ENCODE measurements at places on chromosomes 5 and 9.

GRCh38 chr9:113695440-113695851 is 180.7 kb upstream of the ZNF618 start:
- DNase-seq, result no peak

GRCh38 chr9:100269656-100270055 is 83.1 kb downstream of the TEX10 start:
- no peak for DNase-seq

GRCh38 chr5:175773534-175774070 is 97.8 kb upstream of the CPLX2 start:
- peak; percentile 40 for DNase-seq

DNA sequence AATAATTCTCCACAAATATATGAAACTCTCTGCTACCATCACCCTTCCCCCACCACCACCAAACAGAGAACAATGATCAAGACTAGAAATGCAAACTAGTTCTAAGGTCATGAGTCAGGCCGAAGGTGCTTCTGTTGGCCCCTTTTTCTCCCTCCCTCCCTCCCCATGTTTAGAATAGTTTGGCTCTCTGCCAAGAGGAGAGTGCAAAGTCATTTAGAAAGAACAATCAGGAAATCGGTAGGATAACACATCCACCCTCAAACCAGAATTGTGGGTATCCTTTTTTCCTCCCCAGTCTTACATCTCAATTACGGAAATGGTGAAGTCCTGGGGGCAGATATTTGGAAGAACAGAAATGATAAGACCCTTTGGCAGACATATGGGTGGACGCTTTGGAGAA is 170.1 kb downstream of the SLF1 start:
- peak; percentile 42 for DNase-seq

DNA sequence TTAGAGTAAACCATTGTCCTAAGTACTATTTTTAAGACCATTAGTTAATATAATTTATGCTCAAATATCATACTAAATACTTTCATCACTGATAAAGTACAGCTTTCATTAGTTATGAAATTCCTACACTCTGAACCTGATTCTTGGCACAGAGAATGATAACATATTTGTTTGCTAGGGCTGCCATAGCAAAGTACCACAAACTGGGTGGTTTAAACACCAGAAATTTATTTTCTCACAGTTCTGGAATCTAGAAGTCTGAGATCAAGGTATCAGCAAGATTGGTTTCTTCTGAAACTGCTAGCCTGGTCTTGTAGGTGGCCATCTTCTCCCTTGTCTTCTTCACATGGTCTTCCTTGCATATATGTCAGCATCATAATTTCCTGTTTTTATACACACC is 608.4 kb downstream of the TLE1 start:
- DNase-seq, result no peak

DNA sequence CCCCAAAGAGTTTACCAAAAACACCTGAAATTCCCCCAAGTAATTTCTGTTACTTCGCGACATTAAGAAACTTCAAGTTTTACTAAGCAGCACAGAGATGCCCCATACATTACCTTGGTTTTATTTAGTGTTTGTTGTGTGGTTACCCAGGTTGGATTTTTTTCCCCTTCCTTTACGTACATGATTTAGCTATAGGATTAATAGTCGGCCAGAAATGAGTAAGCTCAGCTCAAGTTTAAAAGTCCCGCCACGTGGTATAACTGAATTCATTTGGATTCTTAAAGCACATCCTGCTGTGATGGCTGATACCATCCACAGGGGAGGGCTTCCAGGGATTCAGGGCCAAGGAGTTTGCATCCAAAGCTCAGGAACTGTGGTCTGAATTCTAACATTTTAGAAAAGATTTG is 75.9 kb downstream of the DAP start:
- DNase-seq, result no peak

DNA sequence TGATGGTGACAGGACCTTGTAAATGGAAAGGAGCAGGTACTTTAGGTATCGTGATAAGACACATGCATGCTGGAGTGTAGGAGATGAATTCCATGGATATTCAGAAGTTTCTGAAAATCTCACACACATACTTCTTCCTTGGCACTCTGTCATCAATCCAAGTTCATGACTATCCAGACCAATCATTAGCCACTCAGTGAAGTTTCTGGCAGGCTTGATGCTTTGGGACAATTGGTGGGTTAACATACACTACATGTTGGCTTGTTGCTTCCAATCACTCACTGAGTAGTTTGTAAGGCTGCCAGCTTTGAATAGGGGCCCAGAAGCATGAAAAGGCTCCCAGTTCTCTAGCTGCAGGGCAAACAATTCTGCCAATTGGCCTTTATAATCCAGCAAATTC is 147.6 kb downstream of the CEMIP2 start:
- no peak for DNase-seq

DNA sequence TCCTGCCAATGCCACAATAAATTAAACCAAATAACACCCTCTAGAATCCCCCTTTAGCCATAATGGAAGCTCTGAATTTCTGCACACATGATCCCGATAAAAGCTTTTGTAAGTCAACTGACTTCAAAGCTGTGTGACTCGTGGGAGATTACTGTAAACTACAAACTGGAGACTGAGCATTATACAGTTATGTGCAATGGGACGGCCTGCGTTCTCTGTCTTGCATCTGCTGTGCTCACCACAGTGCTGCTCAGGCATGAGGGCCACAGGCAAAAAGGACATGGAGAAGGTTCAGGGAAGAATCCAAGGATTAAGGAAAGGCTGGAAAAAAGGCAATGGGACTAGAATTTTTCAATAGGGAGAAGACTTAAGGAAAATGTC is 184.2 kb downstream of the FANCC start:
- no peak for DNase-seq

GRCh38 chr9:30075022-30075421 is 2309.4 kb upstream of the ACO1 start:
- DNase-seq, result no peak

DNA sequence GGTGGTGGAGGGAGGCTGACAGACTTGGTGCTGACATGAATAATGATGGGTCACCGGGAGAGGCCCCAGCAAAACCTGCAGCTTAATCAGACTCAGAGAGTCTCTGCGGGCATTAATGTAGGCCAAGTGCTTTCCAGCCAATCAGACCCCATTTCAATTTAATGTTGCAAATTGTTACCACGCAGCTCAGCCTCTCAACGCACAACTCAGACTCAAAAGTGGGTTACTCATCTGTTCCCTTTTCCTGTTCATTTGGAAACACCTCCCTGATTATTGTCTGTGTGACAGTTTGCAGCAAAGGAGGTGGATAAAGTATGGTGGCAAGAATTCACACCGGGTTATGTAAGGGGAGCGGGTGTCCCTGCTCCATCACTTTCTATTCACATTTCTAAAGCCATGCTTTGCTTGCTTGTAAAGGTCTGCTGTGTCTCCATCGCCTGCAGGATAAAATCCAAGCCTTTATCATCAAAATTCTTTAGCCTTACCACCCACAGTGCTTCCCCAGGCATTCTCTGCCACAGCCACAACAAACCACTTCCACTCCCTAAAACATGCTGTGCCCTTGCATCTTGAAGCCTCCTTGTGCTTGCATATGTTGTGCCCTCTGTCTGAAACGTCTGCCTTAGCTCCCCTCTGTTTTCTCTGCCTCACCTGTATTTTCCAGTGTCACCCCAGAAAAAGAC is 156.5 kb downstream of the ASTN2 start:
- DNase-seq, result peak; percentile 34

DNA sequence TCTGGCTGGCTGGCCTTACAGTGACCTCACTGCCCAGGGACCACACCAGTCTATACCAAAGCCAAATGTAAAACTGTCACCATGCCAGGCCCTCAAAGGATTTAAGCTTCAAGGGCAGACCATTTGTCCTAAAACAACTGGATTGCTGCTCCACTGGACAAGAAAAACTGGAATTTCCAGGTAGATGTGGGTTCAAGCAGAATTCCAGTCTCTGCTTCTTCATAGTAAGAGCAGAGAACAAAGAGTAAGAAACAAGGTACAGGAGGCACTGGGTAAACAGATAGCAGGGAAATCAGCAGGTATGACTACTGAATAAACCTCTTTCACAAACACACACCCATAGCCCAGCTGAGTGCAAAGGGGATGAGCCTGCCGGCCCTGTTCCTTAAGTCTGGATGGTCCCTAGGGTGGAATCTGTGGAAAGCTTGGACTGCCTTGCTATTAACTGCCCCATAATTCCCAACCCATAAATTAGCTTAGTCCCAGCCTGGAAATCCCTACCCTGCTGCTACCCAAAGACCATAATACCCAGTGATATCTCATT is 5.5 kb downstream of the B4GALT1 start:
- no peak for DNase-seq

GRCh38 chr5:25862276-25862675 is 1176.1 kb downstream of the CDH9 start:
- peak; percentile 19 for DNase-seq

- DNase-seq, result no peak
Observed at GRCh38 chr5:27412384-27412783, 374.0 kb upstream of the CDH9 start.

DNA sequence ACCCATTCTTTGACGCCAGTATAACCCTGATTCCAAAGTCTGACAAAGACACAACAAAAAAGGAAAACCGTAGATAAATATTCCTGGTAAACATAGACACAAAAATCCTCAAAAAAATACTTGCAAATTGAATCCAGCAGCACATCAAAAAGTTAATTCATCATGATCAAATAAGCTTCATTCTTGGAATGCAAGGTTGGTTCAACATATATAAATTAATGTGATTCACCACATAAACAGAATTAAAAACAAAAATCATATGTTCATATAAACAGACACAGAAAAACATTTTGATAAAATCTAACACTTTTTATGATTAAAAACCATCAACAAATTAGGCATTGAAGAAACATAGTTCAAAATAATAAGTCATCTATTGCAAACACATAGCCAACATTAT is 324.2 kb upstream of the TRPC7 start:
- no peak for DNase-seq

- DNase-seq, result no peak
Observed at GRCh38 chr9:126217250-126217653, 109.4 kb upstream of the MVB12B start.

DNA sequence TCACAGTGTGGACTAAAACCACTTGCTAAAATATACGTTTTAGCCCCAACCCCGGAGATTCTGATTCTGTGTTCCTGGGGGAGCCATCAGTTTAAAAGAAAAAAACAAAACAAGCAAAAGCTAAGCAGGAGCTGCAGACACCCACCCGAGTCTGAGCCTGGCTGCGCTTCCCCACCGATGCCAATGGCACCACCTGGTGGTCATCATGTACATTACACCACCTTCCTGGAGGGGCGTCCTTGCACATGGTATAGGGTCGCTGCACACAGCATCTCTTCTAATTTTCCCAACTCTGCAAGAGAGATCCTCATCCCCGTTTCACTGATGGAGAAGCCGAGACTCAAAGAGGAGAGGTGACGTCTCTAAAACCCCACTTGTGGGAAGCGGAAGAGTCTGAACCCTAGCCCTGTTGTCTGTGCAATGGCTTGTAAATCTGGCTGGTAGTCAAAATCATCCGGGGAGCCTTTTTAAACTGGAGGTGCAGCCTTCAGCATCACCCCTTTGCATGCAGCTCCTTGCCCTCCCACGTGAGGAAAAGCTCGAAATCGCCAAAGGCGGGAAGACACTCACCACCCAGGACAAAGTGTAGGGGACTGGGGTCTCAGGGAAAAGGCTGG is 23.1 kb upstream of the CNOT6 start:
- peak; percentile 63 for DNase-seq

DNA sequence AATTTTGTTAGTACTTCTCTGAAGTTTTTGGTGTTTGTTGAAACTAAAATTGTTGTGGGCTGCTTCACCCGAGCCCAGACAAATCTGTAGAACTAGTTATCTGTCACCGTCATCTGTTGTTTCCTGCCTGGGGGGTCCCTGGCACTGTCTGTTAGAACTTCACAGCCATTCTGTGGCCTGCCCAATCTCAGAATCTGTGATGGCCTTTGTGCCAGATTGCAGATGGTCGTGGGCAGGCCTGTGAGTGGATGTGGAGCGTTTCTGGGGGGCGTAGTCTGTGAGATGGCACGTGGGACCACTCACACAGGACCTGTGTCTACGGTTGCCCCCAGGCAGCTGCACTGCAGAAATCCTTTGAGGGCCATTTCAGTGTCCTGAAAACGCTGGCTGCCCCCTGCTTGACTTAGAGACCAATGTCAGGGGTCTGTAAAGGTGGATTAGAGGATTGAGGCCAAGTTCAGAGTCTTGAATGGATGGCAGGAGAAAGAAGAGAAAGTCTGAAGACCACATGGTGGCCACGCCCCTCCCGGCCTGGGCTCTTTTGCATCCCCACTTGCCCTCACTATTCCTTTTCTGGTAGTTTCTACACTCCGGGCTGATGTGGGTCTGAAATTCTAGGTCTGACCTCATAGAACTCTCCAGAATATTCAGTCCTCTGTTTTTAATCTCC is 38.3 kb downstream of the TRIO start:
- DNase-seq, result no peak

DNA sequence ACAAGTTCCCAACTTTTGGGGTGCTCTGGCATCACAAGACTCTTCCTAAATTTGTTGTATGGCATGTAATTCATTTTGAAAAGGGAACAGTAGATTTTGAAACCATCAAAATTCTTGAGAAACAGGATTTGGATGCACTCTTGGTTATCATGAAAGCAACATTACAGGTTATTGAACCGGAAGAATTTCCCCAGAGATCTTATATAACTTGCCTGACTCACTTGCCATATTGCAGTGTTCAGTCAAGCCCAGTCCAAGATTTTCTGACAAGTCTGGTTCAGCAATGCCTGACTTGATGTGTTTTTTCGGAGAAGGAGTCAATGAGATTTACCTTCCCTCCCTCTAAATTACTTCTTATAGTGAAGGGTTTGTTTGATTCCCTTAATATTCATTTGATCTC is 32.0 kb downstream of the SMIM15 start:
- DNase-seq, result no peak

DNA sequence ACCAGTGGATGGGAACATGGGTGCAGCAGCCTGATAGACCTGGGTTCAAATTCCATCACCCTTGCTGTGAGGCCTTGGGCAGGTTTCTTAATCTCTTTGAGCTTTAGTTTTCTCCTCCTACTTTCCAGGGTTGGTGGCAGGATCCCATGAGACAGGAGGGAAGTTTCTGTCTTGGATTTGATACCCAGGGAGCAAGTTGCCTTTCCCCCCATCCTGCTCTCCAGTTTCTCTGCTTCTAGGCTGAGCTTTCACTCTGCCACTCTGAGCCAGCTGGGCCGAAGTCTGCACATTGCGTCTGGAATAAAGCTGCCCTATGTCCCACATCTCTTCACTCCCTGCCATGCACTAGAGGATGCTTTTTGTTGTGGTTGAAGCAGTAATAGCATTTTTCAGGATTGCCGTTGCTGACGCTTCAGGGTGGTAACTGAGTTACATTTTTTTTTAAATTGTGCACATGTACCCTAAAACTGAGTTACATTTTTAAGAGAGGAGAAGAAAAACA is 40.5 kb upstream of the ANGPTL2 start:
- no peak for DNase-seq

- DNase-seq, result peak; percentile 78
Observed at GRCh38 chr5:108381350-108381953, 446 bp downstream of the FBXL17 start.

DNA sequence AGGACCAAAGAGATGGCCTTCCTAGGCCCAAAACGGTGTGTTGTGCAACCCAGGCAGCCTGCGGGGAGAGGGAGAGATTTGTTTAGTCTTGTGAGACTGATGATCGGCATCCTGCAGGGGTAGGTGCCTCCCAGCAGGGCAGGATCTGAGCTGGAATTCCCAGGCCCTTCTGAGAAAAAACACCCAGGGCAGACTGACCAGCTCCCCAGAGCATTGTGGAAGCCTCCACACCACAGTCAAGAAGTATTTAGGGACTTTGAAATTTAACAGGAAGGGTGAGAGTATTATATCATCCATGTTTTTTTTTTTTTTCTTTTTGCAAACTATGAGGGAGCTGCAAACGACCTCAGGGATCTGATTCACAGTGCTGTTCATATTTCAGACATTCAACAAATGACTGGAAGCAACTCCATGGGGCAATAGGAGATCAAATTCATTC is 104.5 kb upstream of the LHFPL2 start:
- no peak for DNase-seq
